Brain pericyte (primary cell): ENCODE measurements at places on chromosomes 1 and 21.

- no peak for DNase-seq
Measured at GRCh38 chr1:15326691-15327588, 79.9 kb downstream of the FHAD1 start.

DNA sequence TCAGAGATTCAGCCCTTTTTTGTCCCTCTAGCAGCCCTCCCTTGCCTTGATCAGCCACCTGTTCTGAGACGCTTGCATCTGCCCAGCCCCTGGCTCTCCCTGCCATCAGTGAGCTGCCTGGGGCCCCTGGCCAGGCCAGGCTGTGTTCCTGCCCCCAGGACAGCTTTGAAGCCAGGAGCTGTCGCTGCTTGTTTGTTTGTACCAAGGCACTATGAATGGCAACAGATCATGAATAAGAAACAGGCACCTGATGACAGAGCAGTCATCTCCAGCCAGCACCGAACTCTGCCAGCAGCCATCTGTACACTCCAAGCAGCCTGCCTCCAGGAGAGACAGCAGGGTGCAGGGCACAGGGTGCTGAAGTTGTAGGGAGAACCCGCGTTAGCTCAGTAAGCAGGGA, 8.1 kb upstream of the VWA5B1 start:
- DNase-seq: no peak

DNA sequence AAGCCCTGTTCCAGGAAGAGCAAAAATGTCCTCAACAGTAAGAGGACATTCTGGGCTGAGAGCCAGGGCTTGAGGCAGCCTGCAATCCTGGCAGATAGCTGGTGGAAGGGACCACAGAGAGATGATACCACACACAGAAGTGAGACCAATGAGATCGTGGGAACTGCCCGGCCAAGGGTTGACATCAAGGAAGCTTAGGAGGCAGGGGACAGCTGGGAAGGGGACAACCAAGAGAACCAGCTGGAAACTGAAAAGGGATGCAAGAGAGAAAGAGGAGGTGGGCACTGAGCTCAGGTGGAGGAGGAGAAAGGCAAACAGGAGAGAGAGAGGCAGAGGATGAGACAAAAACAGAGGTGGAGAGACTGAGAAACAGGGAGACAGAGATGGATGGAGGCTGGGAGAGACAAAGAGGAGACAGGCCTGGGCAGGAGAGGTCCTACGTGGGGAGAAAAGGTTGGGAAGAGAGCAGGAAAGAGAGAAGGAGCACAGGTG, 9.2 kb downstream of the PDZK1IP1 start:
- DNase-seq: no peak

DNA sequence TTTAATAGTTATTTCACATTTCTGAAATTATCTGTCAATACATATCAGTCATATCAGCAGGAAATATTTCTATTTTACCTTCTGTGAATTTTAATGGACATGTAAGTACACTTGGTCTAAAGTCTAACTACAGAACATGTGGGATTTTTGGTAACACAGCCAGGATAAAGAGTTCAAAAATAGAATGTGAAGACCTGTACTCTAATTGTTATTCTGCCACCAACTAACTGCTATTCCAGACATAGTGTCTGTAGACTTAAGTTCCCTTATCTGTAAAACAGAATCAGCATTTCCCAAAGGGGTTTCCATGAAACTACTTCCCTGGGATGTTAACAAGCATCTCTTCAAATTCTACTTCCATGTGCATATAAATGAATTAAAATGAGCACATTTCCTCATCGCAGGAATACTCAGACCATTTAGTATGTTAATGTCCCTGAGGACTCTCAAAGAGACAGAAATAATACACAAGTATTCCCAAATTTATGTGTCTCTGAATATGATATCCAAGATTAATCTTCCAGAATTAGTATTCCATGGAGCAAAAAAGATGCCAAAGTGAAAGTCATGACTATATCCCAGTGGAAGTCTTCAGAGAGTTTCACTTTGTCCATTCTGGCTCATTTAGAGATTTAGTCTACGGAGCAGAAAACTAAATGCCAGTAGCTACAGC, 325.6 kb downstream of the NEGR1 start:
- DNase-seq: no peak

- DNase-seq: no peak
Measured at GRCh38 chr1:17919525-17920439, 164.6 kb downstream of the ACTL8 start.

DNA sequence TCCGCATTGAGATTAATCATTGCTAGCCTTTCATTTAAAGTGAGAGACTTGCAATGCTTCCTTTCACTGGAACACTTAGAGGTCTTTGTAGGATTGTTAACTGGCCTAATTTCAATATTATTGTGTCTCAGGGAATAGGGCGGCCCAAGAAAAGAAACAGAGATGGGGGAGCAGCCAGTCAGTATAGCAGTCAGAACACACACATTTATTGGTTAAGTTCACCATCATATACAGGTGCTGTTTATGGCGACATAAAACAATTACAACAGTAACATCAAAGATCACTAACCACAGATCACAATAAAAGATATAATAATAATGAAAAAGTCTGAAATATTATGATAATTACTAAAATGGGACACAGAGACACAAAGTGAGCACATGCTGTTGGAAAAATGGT, 29.4 kb downstream of the BARHL2 start:
- DNase-seq: no peak

- no peak for DNase-seq
Measured at GRCh38 chr1:24418898-24419628, 3.5 kb downstream of the NIPAL3 start.

DNA sequence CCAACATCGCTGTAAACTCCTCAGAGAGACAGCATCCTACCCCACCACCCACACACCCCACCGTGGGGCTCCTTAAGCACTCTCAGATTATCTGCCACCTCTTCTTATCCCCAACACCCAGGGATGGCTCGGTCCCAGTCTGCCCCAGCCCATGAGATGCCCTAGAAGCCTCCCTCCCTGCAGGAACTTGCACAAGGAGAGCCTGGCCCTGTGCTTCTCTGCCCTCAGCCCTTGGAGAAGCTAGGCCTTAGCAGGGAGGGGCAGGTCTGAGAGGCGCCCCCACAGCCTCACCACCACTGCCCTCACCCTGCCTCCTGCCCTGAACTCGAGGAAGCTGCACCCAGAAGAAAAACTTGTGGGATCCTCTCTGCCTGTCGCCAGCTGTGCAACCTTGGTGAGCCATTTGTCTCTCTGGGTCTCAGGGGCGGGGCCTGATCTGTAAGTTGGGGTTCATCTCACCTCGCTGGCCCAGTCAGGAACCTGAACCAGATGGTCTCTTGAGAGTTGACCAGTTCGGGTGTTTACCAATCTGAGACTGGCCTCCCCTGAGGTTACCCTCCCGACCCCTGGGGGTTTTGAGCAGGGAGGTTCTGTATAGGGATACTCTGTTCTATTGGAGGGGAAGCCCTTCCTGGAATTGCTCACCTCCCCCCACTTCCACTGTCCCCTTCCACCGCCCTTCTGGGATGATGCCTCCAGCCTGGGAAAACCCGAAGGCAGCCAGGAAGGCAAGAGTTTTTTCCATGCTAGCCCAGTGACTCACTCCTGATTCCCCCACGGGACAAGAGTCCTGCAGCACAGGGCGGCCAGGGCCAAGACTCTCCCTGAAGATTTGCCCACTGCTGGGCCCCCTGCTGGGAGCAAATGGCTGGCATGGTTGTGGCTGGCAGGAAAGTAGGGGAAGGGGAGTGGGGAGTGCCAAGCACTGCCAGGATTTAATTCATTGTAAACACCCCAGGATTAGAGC, at the start of gene S100A3:
TSS of gene S100A3 (minus strand) at position 537 of the 967 bp plus-strand sequence. CDS start 773 bp downstream, outside the sequence.
- DNase-seq: no peak

DNA sequence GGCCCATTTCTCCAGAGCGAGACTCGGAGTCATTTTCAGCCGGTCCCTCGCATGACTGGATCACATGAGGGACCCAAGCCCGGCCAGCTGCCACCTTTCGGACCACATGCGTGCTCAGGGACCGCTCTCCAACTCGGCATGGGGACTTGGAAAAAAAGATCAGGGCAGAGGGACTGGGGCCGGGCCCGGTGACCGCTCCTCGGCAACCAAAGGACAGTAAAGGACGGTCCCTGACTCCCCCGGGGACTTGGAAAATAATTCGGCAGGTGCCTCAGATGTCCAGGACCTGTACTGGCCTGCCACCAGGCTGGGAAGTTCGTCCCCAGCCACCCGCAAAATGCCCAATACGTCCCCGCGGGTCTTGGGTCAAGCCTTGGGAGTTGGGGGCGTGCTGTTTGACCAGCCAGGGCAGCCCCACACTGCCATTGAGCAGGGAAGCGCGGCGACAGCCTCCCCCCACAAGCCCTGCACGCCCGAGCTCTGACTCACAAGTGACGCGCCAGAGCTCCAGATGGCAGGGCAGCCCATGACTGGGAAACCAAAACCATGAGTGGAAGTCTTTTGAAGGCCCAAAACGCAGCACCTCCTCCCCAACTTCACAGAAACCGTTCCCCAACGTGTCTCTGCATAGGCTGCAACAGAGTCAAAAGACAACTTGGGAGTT, 134.5 kb downstream of the LIPI start:
- DNase-seq: no peak

DNA sequence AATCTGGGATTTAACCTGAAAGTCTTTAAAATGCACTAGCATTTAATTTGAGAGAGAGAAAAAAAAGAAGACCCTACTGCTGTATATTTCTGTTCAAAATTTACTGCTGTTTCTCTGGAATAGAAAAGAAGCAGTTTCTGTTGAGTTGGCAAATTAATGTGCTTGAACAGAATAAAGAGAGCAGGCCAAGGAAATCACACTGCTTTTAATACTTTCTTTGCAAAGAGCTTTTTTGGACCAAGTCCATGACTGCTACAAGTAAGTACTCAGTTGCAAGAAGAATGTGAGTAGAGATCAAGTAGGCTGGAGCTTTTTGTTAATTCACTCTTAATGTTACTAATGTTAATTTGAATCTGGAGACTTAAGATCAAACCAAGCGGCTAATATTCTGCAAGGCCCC, 336.2 kb upstream of the SGIP1 start:
- DNase-seq: no peak

DNA sequence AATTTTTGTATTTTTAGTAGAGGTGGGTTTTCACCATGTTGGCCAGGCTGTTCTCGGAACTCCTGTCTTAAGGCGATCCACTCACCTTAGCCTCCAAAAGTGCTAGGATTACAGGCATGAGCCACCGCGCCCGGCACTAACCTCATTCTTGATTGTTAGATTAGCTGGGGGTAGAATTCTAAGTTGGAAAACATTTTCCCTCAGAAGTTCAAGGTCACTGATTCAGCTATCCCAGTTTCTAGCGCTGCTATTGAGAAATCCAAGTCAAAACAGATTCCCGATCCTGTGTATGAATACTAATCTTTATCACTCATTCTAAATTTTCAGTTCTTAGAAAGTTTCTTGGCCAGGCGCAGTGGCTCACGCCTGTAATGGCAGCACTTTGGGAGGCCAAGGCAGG, 24.4 kb upstream of the EFNA1 start:
- DNase-seq: no peak
